Omental fat pad (tissue), 4 donors: ENCODE measurements at places on chromosomes 6 and 20.
A peak's percentile ranks its signal among the peaks of the same experiment; 100 is the strongest.

DNA sequence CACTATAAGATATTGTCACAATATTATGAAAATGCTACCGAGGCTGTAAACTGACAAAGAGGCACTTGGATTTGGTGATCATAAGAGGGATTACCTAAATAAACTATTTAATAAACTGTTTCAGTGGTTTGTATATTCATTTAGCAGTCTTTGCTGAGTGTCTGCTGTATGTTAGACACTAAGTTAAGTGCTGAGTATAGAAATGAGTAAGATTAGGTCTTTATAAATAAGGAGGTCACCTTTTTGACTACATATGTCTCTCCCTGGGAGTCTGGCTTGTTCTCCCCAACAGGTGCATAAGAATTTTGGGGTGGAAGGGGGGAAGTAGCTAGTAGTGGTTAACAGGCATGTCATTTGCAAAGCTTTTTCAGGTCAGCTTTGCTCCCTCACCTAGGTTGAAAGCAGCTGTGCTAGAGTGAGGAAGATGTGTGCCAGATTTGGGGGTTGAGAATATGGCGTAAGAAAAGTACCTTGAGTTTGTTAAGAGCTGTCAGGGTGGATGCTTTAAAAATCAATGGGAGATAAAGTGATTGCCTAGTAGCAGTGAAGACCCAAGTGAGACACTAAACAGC lies 246.3 kb downstream of the ZFAND3 start:
- no peak for DNase-seq

GRCh38 chr6:57019434-57019833 lies 27.1 kb upstream of the KIAA1586 start:
- no peak for DNase-seq

DNA sequence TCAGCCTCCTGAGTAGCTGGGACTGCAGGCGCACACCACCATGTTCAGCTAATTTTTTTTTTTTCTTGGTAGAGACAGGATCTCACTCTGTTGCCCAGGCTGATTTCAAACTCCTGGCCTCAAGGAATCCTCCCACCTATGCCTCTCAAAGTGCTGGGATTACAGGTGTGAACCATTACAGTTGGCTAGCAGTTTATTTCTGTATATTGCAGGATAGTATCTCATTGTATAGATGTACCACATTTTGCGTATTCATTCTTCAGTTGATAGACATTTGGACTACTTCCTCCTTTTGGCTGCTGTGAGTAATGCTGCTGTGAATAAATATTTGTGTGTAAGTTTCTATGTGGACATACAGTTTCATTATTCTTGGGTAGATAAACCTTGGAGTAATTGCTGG lies 32.9 kb downstream of the ASXL1 start:
- no peak for DNase-seq

GRCh38 chr6:79241228-79241627 lies 6.7 kb upstream of the HMGN3 start:
- DNase-seq, result no peak

DNA sequence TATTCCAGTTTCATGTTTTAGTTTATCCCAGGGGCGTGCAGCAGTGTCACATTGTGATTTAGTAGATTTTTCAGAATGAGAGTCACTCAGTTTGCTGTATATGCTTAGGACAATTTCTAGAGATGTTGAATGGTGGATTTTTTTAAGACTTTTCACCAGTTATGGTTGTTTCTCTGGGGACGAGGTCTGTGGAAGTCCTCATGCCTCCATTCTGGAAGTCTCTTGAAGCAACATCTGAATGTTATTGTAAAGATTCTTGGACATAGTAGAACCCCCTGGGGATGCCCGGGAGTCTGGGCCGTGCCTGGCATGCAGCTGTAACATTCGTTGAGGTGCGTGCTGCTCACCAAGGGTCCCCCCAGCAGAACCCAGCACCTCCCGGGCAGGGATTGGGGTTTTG lies 341.5 kb downstream of the CDH4 start:
- DNase-seq, result no peak

GRCh38 chr6:16397623-16398022 lies 159.2 kb downstream of the GMPR start:
- no peak for DNase-seq

DNA sequence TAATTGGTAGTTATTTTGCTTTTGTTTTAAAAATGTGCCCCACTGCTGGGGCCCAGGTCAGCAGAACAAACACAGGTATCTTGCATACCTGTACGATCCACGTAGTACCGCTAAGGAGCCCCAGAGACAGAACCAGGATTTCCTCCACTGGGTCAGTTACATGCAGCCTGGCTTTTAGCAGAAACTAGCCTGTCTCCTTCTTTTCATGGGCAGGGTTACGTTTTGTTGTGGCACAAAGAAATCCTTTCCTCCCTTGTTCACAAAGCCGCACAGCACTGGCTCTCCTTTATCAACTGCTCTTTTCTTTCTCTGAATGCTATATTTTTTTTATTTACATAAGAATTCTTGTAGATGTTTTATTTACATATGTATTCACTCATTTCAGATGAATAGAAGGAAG lies 190.3 kb upstream of the POU3F2 start:
- no peak for DNase-seq

DNA sequence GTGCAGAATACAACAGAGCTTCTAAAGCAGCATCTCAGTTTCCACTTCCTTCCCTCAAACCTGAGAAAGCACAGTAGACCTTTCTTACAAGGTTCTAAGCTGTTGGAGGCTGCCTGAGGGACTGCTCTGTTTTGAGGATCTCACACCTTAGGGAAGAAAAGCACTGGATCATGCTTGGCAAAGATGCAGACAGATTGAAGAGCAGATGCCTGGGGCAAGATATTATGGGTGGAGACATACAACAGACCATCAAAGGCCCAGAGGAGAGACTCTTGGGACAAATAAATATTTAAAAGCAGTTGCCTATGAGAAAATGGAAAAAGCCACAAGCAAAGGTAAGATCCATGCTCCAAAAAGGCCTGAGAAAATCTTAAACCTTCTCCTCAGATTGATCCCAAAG lies 6.2 kb downstream of the ZNF337 start:
- DNase-seq, result no peak

GRCh38 chr6:30615219-30615957 lies 1.7 kb downstream of the PPP1R10 start:
- no peak for DNase-seq

GRCh38 chr6:16481697-16482399 lies 243.5 kb downstream of the GMPR start:
- DNase-seq, result no peak

- DNase-seq, result no peak
These were observed 105.0 kb upstream of the HDDC2 start for GRCh38 chr6:125406741-125407140.

GRCh38 chr6:87210979-87211378 lies 55.6 kb downstream of the ZNF292 start:
- DNase-seq, result no peak

- DNase-seq, result no peak
These were observed 3.1 kb downstream of the CD93 start for GRCh38 chr20:23082846-23083552.

- DNase-seq, result no peak
These were observed 212.4 kb upstream of the LRFN2 start for GRCh38 chr6:40799296-40800140.

GRCh38 chr6:34362909-34363680 lies 29.4 kb downstream of the NUDT3 start:
- DNase-seq, result no peak

DNA sequence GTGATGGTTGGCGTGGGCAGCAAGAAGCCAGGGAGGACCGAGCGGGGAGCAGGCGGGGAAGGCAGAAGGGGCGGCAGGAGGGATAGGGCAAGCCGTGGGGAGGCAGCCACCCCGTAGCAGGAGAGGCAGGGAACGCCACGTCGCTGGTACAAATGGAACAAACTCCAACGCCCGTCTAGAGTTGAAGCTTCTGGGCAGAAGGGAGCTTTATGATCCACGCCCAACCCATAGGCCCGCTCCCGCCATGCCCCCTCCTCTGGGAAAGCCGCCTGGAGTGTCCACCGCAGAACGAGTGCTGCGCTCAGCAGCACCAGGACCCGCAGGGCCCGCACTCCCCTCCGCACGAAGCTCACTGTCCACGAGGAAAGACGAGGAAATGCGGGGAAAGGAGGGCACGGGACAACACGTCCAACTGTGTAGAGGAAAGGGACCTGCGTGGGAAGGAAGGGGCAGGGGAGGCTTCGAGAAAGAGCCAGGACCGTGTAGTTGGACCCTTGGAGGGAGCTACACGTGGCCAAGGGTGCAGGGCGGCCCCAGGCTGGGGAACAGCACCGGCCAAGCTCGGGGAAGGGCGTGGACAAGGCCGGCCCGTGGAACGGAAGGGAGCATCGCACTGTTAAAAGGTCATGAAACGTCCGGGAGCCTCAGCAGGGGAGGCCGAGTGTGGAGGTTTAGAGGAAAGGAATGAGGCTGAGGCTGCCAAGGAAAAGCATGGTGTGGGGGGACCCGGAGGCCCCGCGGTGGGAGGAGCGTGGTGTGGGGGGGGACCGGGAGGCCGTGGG lies 204.0 kb downstream of the DLL1 start:
- DNase-seq, result peak; percentile 7

- no peak for DNase-seq
These were observed 3.8 kb downstream of the ELOVL5 start for GRCh38 chr6:53344969-53345368.

DNA sequence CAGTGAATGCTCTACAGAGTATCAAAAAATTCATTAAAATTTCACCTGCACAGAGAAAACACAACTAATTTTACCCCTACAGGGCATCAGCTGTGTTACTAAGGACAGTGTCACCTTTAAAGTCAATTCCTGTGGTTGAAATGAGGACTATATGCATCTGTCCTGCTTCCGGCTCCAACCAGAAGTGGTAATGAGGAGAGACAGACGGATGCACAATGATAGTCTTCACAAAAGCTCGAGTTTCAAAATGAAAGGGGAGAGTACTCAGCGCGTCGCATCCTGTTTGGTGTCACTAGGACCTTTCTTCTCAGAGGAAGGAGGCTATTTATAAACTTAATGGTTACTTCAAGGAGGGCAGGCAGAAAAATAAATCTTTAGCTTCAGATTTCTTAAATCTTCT lies 86.5 kb downstream of the LYRM4 start:
- no peak for DNase-seq

GRCh38 chr6:140360651-140361050 lies 986.2 kb upstream of the CITED2 start:
- no peak for DNase-seq

DNA sequence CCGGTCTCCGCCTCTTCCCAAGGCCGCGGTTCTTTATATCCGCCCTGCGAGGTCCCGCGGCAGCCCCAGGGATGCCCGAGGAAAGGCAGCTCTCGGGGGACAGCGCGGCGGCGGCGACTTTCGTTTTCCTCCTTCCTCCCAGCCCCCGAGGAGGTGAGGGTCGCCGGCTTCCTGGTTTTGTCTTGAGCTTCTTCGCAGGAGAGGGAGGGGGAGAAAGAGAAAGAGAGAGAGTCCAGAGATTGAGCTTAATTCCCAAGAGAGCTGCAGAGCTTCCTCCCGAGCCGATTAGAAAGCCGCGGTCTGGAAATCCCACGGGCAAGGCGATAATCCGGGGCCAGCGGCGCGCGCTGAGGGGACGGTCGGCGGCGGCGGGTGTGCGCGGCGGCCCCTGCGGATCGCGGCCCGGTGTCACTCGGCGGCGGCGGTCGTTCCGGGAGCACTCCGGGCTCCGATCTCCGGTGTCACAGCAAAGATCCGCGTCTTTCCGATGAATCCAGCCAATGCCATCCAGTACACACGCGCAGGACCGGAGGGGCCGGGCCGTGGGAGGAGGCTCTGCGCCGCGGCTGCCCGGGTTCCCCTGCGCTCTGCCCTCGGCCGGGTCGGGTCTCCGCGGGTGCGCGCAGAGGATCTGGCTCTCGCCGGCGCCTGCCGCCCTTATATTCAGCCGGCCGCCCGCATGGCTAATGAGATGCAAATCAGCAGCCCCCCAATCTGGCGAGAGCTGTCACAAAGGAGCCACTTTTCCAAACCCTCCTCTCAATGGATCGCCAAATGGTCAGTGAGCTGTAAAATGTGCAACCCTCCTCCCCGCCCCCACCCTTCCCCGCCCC lies at the start of gene DLL1:
TSS of gene DLL1 (minus strand) at position 783 of the 833 bp plus-strand sequence. CDS start 939 bp downstream, outside the sequence.
- DNase-seq, result no peak

- peak; percentile 85 for DNase-seq
These were observed 62.9 kb downstream of the MRPL14 start for GRCh38 chr6:44064089-44064947.

DNA sequence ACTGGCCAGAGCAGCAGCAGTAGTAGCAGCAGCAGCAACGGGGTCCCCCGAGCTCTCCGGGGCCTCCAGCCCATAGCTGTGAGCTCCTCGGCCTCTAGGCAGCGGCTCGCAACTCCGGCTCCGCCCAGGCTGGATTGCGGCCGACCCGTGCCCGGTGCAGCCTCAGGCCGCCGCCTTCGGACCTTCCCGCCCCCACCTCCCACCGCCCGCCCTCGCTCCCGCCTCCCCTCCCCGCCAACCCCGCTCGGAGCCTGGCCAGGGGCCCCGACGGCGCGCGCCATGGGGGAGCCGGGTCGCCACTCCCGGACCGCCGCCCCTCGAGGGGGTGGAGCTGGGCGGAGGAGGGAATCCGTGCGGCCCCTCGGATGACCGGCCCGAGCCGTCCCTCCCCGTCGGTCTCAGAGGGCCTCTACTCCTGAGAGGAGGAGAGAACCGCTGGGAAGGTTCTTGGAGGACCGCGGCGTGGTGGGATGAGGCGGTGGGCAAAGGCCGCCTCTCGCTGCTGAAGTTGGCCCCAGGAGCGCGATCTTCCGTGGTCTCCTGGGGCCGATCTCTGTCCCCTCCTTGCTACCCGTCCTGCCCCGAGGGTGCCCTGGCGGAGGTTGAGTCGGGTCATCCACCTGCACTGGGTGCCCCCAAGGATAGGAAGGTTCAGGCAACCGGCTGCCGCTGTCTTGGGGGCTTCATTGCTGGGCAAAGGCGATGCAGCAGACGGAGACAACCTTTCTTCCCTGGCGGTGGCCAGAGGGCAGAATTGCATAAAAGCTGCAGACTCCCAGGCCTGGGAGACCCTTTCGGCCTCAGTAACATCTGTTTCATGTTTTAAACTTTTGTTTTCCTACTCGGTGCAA lies at the start of gene ADAM33:
TSS of gene ADAM33 (minus strand) at position 80 of the 851 bp plus-strand sequence. CDS start at position 74, 6 bp downstream.
- DNase-seq, result no peak

DNA sequence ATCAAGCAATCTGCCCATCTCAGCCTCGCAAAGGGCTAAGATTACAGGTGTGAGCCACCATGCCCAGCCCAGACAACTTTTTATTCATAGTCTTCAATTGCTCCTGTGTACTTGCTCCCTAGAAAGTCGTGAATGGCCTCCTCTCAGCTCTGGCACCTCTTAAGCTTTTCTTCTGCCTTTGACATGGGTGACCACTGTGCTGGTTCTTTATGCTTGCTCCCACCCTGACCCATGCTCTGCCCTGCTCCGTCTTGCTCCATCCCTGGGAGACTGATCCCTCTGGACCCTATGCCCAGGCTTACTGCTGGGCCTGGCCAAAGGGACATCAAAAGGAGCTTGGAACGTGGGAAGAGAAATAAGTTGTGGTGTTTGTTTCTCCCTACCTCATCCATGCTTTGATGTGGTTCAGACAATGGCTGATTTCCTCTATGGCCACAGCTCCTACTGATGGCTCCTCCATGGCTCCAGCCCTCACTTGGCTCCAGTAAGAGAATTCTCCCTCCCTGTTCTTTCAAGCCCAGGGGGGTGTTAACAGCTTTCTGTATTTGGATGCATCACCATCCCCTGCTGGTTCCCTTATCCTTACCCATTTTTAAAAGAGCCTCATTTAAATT lies 7.7 kb upstream of the TREM2 start:
- no peak for DNase-seq
